ENCODE measurements at places on chromosomes 11 and 22. TPM values are rescaled to one million over a fixed set of nuclear protein-coding genes. Genes with fewer than 3 reads are reported as not detected.

The PELI3 gene
- 6.4 TPM for total RNA-seq

The MMP13 gene
- total RNA-seq = not detected

The ZNHIT2 gene
- total RNA-seq = 19.4 TPM

The BDNF gene
- total RNA-seq = 9.3 TPM

The BTBD18 gene
- not detected for total RNA-seq

The OR10A2 gene
- total RNA-seq = not detected

The SULT4A1 gene
- total RNA-seq = not detected

The LRRC32 gene
- total RNA-seq = 0.16 TPM

The KRTAP5-1 gene
- total RNA-seq = not detected

The PTPRCAP gene
- total RNA-seq = 0.30 TPM

The NNMT gene
- total RNA-seq = 159 TPM

The NTM gene
- not detected for total RNA-seq

The SLC5A1 gene
- not detected for total RNA-seq

The LARGE1 gene
- total RNA-seq = 4.4 TPM

Measured in A549 treated with DMSO at 1 μM for 4 hours (cell line).